ENCODE measurements at places on chromosomes 7 and 10. TPM values are rescaled to one million over a fixed set of nuclear protein-coding genes. Genes with fewer than 3 reads are reported as not detected.

Gene ZNF655
- 304 TPM for total RNA-seq

Gene OLAH
- total RNA-seq: not detected

Gene GPR26
- total RNA-seq: not detected

- DNase-seq: peak; percentile 70
Observed at GRCh38 chr10:110634527-110635209, 9.5 kb upstream of the RBM20 start.

- DNase-seq: no peak
Observed at GRCh38 chr7:55191161-55191925, 172.5 kb downstream of the EGFR start.

Gene AQP1
- 98.3 TPM for total RNA-seq

DNA sequence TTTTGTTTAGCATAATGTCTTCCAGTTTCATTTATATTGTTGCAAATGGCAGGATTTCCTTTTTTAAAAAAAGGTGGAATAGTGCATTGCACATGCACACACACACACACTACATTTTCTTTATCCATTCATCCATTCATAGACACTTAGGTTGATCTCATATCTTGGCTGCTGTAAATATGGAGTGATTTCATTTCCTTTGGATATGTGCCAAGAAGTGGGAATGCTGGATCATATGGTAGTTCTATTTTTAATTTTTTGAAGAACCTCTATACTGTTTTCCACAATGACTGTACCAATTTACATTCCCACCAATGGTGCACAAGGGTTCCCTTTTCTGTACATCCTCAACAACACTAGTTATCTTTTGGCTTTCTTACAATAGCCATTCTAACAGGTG, 68.9 kb downstream of the EBLN1 start:
- DNase-seq: no peak

DNA sequence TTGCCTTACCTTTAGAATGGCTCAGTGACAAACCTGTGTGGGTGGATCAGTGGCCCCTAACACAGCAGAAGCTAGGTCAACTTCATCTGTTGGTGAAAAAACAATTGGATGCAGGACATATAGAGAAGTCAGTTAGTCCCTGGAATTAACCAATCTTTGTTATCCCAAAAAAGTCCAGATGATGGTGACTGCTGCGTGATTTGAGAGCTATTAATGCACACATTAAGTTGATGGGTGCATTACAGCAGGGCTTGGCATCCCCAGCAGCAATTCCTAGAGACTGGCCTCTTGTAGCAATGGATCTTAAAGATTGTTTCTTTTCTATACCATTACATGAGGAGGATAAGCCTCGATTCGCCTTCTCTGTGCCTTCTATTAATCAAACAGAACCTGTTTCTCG, 33.3 kb downstream of the OR13A1 start:
- no peak for DNase-seq

- DNase-seq: peak; percentile 63
Observed at GRCh38 chr10:7525314-7526016, 114.6 kb upstream of the SFMBT2 start.

DNA sequence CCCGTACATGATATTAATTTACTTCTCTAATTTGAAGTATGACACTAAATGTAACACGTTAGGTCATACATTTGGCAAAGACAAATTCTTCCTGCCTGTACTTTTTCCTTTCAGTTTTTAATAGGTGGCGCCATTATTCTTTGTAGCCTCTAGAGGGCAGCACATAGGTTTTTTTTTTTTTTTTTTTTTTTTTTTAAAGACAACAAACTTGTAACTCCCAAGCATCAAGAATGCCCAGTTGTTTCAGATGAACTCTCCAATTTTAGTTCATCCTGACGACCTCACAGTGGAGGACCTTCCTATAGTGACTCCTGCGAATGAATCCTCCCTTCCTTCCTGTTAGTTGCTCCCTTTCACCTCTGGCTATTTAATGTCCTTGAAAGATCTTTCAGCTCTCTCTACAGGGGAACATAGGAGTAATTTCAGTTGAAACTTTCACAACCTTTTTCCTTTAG, 139.3 kb upstream of the HDAC9 start:
- DNase-seq: no peak
